Kasumi-1 (cell line): ENCODE measurements at places on chromosomes 2 and 18.

GRCh38 chr2:119879502-119879901, 119.8 kb downstream of the PTPN4 start:
- DNase-seq, result no peak

DNA sequence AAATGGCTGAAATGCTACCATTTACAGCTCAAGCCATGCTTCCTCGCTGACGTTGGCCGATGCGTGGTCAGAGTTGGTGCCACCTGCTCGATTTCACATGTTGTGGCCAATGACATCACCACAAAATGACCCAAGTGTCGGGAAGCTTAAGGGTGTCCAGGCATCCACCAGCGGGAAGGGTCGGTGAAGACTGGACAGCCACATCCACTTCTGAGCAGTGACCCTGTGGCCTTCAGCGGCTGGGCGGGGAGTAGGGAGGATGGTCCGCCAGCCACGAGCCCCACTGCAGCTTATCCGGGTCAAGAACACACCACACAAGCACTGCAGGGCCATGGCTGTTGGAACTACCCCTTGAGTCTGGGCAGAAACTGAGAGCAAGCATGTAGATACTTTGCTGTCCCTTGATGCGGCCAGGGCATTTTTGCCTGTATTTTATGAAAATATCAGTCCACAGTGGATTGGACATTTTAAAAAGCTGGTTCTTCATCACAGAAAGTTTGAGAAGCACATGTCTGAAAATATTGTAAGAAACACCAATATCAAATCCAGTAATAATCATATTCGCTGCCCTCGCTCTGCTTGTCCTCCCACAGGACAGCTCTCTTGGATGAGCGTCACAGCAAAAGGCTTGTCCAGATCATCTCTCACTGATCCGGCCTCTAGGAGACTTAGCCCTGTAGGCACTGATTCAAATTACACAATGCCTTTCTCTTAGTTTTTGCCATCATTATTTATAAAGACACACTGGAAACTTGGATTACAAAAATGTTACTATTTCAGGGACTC, 174.0 kb downstream of the TWIST2 start:
- DNase-seq, result no peak

GRCh38 chr2:150167711-150168110, 319.8 kb downstream of the RND3 start:
- DNase-seq, result no peak

DNA sequence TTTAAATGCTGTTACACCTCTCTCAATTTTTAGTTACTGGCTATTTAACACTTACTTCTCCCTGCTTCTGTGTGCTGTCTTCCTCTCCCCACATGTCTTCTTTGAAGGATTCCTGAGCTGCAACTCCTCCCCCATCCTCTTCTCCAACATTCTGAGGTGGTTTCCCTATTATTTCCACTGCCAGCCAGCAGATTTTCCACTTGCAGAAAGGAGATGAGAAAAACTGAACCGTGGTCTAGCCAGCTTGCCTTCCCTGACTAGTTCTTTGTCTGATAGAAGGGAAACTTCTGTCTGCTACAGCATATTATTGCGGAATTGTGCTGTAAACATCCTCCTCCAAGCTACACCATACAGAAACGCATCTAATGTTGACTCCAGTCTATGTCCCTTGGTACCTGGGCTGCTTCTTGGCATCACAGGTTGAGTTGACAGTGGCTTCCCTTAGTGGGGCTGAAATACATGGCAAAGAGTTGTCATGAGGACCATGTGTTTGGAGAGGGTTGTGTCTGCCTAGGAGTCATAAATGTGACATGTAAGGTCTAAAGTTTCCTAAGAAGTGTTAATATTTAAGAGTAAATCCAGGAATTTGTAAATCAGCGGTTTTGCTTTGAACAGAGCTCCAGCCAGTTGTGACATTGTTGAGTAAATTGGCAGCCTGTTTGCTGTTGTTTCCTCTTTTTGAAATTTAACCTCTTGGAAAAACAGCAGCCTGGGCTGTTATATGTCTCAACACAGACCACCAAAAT, 68.3 kb upstream of the RND3 start:
- no peak for DNase-seq

- DNase-seq, result no peak
Observed at GRCh38 chr2:64581777-64582539, 57.8 kb downstream of the AFTPH start.

GRCh38 chr18:3664563-3665178, 214.7 kb downstream of the TGIF1 start:
- DNase-seq, result peak; percentile 79

DNA sequence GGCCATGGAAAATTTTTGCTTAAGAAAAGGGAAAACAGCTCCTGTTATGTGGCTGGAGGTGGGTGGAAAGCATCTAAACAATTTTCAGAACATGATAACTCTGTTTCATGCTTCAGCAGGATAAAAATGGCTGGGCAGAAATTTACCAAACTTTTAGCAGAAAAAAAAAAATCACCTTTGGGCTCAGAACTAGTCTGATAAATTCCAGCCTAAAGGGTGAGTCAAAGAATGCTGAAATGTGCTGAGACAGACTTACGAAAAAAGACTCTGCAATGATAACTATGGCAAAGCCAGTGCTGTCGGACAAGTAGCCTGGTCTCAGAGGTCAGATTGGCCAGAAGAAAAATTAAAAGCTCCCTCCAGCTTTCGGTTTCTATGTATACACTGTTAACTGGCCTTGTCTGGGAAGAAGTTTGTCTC, 123.6 kb downstream of the LRATD1 start:
- no peak for DNase-seq

DNA sequence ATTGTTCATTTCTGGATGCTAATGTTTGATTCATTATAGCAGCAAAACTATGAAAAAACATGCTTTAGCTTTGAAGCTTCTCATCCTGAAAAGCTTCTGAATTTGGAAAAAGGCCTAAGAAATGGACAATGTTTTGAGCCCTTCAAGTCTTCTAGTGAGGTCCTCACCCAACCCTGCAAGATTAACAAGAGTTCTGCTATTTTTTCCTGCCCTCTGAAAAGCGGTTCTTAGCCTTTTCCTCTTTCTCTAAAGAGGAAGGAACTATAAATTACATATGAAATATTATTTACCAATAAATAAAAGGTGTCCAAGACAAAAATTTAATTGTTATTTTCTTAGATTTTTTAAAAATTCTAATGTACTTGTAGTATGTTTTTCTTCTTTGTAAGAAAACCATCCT, 19.9 kb upstream of the CDH19 start:
- no peak for DNase-seq

- DNase-seq, result no peak
Observed at GRCh38 chr2:121698318-121698930, 38.3 kb downstream of the NIFK start.

GRCh38 chr2:241726459-241726858, 8.0 kb upstream of the D2HGDH start:
- no peak for DNase-seq

DNA sequence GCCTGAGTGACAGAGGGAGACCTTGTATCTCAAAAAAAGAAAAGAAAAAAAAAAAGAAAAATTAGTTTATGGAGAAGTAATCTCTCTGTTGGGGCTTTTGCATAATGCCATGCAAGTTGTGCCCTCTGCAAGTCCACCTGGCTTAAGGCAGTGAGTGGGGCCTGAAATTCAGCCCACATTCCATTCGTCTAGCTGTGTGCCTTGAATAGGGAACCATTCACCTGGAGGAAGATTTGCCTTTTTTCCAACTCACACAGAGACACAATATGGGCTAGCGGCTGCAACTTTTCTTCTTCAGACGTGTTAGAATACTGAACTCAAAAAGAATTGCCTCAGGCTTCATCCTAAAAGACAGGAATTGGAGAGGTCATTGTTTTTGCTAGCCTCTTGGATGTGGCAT, 160.0 kb upstream of the STON1 start:
- no peak for DNase-seq

DNA sequence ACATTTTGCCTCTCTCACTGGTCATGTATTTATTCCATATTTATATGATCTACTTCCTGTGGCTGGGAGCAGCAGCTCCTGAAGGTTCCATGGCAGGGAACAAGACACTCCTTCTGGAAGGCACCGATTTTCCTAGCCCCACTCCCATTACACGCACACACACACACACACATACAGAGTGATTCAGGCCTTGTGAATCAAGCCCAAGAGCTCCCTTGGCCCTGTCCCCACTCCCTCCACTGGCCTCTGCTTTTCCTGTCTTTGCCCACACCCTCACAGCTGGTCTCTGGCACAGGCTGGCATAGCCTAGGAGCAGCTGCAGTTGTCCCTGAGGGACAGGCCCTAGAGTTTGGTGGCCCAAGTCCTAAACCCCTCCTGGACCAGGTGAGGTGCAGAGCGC, 201.7 kb downstream of the NAPG start:
- DNase-seq, result no peak

DNA sequence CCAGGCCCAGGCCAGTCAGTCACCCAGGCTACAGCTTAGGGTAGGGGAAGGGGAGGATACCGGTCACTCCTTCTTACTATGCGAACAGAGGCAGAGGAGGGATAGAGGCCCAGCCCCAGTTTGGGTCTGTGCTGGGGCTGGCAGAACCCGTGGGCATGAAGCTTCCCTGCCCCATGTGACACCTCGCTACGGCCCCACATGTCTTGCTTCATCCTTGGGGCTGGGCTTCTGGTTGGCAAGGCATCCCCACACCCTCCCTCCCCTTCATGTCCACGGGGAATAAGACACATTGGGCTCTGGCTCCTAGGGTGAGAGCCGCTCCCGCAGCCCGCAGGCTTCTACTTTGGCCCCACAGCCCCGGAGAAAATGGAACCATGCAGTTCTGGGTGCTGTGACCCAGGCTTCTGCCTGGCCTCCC, 32.4 kb downstream of the HS1BP3 start:
- DNase-seq, result no peak

DNA sequence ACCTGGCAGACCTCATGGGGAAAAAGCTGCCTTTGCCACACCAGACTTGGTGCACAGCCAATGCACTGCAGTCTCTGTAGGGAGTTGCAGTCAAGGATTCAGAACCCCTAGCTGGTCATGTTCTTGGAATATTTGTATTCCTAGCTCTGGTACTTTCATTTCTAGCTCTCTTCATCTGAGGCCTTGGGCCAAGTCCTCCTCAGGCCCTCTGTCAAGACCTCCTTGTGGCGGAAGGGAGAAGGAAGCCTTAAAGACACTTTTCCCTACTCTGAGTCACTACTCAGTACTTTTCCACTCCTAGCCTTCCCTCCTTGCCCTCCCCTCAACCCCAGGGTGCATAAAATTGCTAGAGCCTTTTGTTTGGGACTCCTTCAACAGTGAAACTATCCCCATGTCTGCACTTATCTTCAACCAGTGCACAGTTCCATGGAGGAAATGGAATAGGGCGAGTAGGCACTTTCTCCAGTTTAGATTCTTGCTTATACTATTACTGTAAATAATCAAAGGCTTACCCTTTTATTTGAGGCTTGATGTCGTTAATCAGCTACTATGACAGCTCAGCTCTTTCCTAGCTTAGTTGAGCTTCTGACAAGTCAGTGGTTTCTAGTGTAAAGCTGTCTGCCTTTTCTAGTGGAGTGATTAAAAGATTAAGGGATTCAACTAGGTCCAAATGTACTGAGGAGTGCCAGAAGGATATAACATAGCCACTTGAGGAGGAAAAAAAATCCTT, 15.8 kb downstream of the M1AP start:
- peak; percentile 35 for DNase-seq

DNA sequence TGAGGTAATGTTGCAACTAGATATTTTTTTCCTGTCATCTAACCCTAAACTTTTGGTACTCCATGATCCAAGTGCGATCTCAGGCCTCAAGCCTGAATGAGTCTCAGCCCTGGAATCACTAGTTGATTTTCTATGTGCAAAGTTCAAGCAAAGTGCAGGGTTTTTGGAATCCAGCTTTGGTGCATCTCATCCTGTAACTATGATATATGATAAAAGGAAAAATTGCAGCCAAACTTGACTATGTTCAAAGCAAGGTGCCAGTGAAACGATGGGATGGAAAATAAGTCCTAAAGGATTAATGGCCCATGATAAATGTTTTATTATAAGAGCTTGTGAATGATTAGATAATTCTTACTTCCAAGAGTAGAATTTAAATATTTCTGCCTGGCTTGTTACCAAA, 78.9 kb upstream of the NT5C1B start:
- DNase-seq, result no peak
